HuH-7.5 (cell line): ENCODE measurements at places on chromosomes 5 and 9.
A peak's percentile ranks its signal among the peaks of the same experiment; 100 is the strongest.

GRCh38 chr9:7185612-7186011 lies 427.8 kb downstream of the KDM4C start:
- no peak for DNase-seq

- DNase-seq = peak; percentile 43
Observed at GRCh38 chr5:32173267-32174010, 680 bp downstream of the GOLPH3 start.

GRCh38 chr5:125416055-125416454 lies 669.6 kb upstream of the ZNF608 start:
- DNase-seq = no peak

- DNase-seq = no peak
Observed at GRCh38 chr5:90941002-90941720, 382.6 kb downstream of the ADGRV1 start.

DNA sequence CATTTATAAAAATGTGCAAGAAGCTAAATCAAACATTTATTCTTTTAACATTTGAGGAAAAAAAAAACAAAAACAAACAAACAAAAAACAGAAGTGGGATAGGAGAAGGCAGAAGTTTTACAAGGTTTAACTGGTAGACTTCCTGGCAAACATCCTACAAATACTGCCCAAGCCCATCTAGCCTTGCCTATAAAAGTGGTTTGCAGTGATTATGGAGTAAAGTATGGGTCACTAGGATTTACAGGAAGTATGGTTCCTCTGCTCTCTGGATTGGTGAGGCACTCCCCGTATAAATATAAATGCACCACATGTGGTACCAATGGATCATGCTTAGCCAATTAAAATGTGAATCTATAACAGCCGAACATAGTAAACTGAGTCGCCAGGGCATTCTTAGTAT lies 291.9 kb downstream of the EDIL3 start:
- DNase-seq = no peak

- DNase-seq = no peak
Observed at GRCh38 chr5:156174225-156174624, 152.7 kb upstream of the SGCD start.

GRCh38 chr9:125746774-125747052 lies 460 bp upstream of the PBX3 start:
- DNase-seq = no peak

GRCh38 chr5:157336423-157336744 lies 70.5 kb downstream of the CYFIP2 start:
- no peak for DNase-seq

DNA sequence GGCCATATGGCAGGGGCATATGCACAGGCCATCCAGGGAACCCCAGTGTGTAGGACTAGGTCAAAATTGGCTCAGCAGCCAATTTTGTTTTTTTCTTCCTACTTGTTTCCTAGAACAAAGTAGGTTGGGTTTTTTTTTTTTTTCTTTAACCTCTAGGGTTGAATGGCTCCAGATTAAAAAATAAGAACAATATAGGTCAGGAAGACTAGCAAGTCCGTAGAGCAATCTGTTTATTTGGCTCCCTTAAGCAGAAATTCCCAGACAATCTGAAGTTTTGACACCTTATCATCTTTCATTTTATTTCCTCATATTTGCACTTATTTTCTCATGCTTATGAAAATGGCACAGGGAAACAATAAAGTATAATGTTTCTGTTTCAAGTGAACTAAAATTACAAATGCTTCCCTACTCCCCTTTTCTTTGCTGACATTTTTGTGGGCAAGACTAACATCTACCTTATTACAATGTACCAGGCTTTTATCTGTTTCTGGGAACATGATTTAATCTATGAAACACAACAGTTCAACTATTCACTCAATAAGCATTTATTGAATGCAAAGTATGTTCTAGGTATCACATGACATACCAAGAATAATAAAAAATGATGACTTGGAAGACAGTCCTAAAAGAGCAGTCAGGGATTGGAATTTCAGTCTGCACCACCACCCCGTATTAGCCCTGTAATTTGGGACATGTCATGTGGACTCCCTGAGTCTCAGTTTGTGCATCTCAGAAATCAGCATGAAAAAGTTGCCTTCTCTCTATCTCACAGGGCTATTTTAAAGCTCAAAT lies 30.5 kb downstream of the TLR4 start:
- no peak for DNase-seq

- DNase-seq = no peak
Observed at GRCh38 chr5:112226215-112226614, 192.9 kb downstream of the EPB41L4A start.

- DNase-seq = no peak
Observed at GRCh38 chr9:4430432-4431261, 59.6 kb upstream of the SLC1A1 start.

- DNase-seq = peak; percentile 80
Observed at GRCh38 chr9:33446946-33447798, at the start of gene AQP3. AQP3 (minus strand) TSS chr9:33447593; CDS start chr9:33447530, 63 bp downstream.

GRCh38 chr9:135770203-135770535 lies 68.2 kb downstream of the KCNT1 start:
- no peak for DNase-seq

GRCh38 chr9:20632705-20633104 lies 10.4 kb upstream of the MLLT3 start:
- no peak for DNase-seq

DNA sequence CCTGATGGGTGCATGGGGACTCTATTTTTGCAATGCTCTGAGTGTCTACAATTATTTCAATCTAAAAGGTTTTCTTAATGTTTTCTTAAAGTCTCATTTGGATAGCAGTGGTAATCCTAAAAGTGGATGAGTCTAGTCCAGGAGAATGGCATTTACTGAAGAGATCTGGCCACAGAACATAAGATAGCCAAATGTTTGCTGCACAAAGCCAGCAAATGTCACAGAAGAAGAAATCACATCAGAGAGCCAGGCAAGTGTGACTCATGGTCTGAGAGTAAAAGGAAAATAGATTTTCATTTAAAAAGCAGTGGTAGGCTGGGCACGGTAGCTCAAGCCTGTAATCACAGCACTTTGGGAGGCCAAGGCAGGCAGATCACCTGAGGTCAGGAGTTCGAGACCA lies 352.7 kb upstream of the GRAMD2B start:
- DNase-seq = no peak

GRCh38 chr9:70987986-70988385 lies 133.4 kb downstream of the TRPM3 start:
- no peak for DNase-seq

DNA sequence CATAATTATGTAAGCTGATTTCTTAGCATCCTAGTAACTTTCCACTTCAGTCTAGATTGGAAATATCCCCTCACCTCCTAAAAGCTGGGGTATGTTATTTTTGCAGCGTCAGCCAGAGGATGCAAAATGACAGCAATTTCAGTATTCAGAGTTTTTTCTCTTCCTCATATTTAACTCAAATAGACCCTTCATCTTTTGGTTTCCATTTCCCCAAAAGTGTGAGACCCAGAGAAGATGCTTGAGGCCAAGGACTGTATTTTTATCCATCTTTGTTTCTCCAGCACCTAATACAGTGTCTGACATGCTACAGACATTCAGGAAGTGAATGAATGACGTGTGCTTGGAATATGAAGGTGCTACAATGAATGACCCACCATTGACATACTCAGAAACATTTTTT lies 75.5 kb upstream of the RANBP3L start:
- DNase-seq = no peak
